Inflammatory macrophage treated with lipopolysaccharide for 4 hours (primary cell): ENCODE measurements at places on chromosomes 16 and 17.
A peak's percentile ranks its signal among the peaks of the same experiment; 100 is the strongest.

- DNase-seq, result no peak
Observed at GRCh38 chr17:38357486-38358123, 6.0 kb downstream of the SOCS7 start.

GRCh38 chr17:74812109-74813009, 36.2 kb upstream of the NAT9 start:
- DNase-seq, result peak; percentile 44

DNA sequence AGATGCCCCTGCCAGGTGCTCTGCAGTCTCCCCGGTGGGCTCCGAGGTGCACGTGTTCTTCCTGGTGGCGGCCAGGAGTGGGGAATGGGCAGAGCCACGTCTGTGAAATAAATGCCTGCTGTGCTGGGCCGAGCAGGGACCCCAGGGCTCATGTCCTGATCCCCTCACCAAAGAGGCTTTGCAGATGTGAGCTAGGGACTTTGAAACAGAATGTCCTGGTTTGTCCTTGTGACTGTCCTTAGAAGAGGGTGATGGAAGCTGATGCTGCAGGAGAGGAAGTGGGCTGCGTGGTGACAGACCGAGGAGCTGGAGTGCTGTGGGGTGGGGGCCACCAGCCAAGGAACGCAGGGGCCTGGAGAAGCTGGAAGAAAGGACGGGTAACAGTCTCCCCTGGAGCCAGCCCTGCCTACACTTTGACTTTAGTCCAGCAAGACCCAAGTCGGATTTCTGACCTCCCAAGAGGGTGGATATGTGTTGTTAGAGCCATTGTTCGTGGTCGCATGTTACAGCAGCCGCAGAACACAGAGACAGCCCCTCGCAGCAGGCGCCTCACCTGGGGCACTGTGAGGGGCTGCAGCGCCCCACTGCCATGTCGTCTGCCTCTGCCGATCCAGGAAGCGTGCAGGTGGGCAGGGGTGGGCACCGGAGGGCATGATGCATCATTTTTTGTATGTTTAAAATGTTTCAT, 217.9 kb upstream of the CIBAR2 start:
- DNase-seq, result no peak

GRCh38 chr17:51258756-51259563, 889 bp downstream of the MBTD1 start:
- peak; percentile 80 for DNase-seq

- peak; percentile 32 for DNase-seq
Observed at GRCh38 chr17:36546418-36547093, 1.8 kb downstream of the GGNBP2 start.

DNA sequence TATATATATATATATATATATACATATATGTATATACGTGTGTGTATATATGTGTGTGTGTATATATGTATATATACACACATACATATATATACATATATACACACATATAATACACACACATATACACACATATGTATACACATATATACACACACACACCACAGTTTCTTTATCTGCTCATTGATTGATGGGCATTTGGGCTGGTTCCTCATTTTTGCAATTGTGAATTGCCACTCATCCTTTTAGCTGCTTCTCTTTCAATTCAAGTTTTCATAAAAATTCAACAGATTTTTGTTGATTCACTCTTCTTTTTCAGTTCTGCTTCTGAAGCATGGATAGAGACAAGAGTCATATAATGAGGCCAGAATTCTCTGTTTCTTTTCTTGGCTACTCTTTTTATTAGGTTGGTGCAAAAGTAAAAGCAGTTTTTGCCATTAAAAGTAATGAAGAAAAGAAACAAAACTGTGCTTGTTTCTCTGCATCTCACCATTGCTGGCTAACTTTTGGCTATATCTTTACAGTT, 44.5 kb downstream of the SLFN5 start:
- peak; percentile 24 for DNase-seq

- peak; percentile 48 for DNase-seq
Observed at GRCh38 chr17:78875363-78876093, 27.5 kb downstream of the CEP295NL start.

DNA sequence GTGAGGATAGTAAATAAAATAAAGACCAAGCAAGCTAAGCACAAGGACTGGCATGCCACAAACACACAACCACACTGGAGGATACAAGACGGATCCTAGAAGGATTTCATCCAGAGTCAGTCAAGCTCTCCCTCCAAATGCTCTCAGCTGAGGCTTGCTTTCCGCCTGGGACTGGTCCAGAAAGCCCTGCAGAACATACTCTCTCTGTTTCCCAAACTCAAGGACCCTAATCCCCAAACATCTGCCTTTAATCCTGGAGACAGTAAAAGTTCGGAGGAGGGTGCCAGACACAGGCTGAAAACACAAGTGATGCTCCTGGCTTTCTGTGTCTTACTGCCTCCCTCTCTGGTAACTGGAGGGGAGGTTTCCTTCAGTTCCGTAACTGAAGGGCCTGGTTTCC, 5.3 kb upstream of the HSD11B2 start:
- DNase-seq, result no peak

GRCh38 chr17:50266384-50267073, 7.7 kb upstream of the TMEM92 start:
- DNase-seq, result no peak

GRCh38 chr17:32266389-32267301, 1.0 kb downstream of the RHBDL3 start:
- DNase-seq, result peak; percentile 14

DNA sequence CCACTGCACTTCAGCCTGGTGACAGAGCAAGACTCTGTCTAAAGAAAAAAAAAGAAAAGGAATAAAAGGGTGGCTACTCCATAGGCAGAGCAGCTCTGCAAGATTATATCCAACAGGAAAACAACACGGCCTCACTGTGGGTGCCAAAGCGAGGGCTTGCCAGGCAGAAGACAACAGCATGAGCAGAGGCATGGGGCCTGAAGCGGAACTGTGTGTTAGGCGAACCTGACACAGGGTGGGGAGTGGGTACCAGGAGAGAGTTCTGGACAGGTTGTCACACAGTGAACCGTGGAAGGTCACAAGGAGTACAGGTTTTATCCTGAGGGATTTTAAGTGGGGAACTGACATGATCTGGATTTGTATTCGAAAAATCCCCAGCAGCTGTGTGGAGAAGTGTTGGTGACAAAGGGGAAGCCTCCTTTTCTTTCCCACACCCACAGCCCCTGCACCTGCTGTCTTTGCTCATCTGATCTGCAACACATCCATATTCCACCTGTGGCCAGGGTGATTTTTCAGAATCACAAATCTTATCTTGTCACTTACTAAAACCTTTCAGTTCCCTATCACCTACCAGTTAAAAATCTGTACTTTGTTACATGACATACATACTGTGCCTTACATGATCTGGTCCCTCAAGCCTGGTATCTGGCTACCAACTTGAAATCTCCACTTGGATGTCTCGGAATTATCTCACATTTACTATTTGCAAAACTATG, 23.2 kb upstream of the ARHGAP17 start:
- DNase-seq, result no peak

DNA sequence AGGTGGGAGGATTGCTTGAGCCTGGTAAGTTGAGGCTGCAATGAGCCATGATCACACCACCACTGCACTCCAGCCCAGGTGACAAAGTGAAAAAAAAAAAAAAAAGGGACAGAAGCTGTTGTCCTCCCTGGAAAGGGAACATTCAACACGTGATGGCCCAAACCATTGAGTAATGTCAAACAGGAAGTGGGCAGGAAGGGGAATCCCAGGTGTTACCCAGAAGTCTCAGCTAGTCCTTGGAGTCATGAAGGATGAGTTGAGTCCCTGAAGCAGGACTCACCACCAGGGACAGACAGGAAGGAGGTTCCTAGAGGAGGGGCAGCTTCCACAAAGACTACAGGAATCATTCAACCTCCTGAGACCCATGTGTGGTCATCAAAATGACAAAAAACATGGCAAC, 19.8 kb upstream of the CMIP start:
- DNase-seq, result peak; percentile 91

- no peak for DNase-seq
Observed at GRCh38 chr17:6084311-6085161, 14.4 kb downstream of the WSCD1 start.

DNA sequence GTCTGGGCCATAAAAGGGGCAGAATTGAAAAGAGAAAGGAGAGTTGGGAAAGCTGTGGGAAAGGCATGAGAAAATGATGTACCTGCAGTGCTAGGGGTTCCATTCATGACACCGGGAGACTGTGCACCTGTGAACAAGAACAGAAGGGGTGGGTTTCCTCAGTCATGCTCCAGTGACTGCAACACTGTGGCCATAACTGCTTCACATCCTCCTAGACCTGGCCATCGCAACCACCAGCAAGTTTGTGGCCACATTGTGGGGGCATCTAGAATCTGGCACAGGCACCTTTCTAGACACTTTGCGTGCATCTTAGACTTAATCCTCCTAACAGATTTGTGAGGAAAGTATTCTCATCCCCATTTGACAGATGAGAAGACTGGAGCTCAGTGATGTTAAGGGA, 12.7 kb downstream of the GP2 start:
- DNase-seq, result no peak

- no peak for DNase-seq
Observed at GRCh38 chr16:72137380-72138063, 34.4 kb downstream of the PMFBP1 start.

DNA sequence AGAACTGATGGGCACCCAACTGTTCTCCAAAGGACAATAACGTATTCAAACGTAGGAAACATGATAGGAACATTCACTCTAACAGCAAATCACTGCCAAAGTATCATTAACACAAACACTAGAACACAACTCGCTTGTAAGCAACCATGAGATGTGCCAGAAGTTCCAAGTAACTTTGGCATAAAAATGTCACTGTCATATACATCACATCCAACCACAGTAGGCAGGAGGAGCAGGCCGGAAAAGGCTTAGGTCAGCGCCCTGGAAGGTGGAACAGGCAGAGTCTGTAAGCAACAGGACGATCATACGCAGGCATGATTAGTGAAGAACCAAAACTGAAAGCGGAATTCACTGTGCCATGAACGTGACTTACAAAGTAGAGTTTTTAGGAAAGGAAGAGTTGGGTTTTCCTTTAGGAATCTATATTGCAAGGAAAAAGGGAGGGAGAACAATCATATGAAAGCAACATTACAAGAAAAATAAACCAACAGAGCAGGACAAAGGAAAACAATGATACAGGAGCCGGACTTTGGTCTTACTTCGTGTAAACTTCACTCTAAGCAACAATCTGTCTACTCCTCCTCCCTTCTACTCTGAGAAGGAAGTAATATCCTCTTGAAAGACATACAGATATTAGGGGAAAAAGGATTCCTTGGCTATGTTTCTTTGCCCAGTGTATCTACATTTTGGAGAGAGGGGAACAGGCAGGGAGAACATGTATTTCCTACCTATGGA, 52.3 kb downstream of the YWHAE start:
- peak; percentile 12 for DNase-seq

GRCh38 chr17:38579934-38580333, 25.8 kb downstream of the SRCIN1 start:
- DNase-seq, result peak; percentile 66

- no peak for DNase-seq
Observed at GRCh38 chr16:20441191-20441590, 10.1 kb upstream of the ACSM2A start.

GRCh38 chr16:89183975-89184676, 12.6 kb downstream of the CDH15 start:
- DNase-seq, result no peak

GRCh38 chr17:7318121-7318860, 3.1 kb upstream of the GPS2 start:
- DNase-seq, result no peak

DNA sequence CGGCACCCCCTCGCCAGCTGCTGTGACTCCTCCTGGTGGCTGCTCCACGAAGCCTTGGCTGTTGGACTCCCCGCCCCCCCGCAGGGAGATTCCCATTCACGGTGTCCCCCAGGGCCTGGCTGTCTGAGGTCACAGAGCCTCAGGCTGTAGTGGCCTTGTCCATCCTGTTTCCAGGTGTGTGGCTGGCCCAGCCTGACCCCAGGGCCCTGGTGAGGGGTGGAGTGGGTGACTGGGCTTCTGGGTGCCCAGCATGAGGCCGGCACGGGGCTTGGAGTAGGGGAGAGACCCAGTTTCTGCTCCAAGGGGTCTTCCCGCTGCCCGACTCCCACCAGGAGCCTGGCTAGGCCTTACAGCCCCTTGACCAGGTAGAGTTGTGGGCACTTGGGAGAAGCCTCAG, 10.4 kb downstream of the PRSS27 start:
- no peak for DNase-seq

DNA sequence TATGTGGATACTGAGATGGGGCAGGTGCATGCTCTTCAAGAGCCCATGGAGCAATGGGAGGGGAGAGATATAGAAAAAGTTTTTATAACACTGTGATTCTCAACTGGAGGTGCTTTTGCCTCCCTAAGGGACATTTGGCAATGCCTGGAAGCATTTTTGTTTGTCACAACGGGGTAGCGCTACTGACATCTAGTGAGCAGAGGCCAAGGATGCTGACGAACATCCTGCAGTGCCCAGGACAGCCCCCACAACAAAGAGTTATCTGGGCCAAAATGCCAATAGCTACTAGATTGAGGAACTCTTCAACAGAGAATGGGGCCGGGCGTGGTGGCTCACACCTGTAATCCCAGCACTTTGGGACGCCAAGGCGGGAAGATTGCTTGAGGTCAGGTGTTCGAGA, 67.2 kb upstream of the CLEC3A start:
- DNase-seq, result no peak

- peak; percentile 46 for DNase-seq
Observed at GRCh38 chr17:42774066-42774745, 957 bp downstream of the VPS25 start.

GRCh38 chr17:15341385-15341849, at the start of gene TEKT3:
TEKT3 (minus strand) TSS chr17:15341597; CDS start chr17:15331585, 10,012 bp downstream.
- DNase-seq, result peak; percentile 33

GRCh38 chr16:81996664-81997509, 14.4 kb downstream of the SDR42E1 start:
- DNase-seq, result peak; percentile 13

DNA sequence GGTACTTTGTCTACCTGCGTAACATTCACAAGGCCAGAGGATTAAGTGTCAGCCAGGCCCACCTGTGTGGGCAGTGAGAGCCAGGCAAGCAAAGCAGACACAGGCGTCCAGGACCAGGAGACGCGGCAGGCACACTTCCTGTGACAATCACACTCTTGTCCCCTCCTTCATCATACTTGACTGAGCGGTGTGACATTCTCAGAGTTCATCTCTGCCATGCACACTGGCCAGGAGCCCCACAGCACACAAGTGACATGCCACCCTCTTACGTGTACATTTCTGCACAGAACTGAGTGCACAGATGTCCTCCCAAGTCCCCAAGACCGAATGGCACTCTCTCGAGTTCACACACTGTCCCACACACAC, 8.7 kb downstream of the PPP1R9B start:
- no peak for DNase-seq

GRCh38 chr17:57234061-57234738, 22.1 kb upstream of the MSI2 start:
- no peak for DNase-seq

DNA sequence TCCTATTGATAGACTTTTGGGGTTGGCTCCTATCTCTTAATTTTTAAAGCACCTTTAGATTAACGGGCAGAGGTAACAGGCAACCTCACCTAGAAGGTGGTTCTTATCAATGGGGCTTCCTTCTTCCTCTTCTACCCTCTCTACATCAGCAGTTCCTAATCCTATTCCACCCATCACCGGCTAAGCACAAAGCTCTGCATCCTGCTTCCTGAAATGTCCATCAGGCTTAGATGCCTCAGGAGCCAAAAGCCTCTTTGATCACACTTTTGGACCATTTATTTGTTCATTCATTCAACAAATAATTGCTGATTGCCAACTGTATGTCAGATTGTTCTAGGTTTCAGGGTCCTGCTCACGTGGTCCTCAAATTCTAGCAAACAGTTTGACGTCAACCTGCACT, 586.0 kb downstream of the TOX3 start:
- no peak for DNase-seq
